ENCODE measurements at places on chromosomes 11 and 22.

DNA sequence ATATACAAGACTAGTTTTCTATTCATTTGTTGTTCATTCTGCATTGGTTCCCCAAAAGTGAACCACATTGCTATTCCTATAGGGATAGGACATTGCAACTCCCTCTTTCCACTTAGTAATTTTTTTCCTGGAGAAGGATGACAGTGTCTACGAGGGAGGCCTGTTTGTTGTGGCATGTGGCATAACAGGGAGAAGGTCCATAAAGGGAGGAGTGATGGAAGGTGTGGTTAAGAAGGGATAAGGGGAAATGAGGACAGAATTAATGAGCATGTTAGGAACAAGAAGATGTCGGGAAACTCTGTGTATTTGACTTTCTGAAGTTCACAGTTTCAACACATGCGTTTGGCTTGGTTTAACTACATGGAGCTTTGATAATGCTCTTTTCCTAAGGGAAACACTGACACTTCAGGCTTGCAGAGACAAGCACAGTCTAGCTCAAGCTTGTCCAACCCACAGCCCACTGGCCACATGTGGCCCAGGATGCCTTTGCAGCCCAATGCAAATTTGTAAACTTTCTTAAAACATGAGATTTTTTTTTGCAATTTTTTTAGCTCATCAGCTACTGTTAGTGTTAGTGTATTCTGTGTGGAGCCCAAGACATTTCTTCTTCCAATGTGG is 149.7 kb downstream of the TRPC6 start:
- DNase-seq, result no peak

DNA sequence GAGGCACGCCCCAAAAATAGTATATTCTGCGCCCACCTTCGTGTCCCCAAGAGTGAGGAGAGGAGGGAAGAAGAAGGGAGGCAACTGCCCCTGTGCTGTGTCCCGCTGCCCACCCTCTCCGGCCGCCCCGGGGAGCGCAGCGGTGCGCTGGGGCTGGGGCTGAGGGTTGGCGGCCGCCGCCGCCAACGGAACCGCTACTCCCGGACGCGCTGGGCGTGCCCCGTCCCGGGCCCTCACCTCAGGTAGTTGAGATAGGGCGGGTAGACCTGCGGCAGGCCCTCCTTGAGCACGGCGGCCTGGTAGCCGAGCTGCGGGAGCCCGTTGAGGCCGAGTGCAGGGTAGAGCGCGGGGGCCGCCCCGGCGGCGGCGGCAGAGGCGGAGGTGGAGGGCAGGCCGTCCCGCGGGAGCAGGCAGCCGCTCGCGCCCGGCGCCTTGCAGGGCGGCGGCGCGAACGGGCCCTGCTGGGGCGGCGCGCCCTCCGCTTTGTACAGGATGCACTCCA is 2.4 kb downstream of the PGR start:
- DNase-seq, result peak; percentile 26

DNA sequence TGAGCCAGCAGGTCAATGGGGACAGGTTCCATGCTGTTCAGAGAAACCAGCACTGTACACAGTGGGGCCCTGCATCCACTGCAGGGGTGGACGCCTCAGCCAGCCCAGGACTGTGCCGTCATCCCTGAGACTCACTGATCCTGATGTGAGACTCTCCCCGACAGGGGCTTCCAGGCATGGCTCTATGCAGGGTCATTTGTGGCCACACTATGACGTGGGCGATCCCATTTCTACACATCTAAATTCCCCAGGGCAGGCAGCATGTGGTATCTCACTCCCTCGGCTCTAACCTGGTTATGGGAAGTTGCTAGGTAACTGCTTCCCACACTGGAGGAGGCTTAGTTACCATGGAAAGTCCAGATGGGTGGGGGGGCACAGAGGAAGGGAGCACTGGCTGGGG is 14.2 kb upstream of the FAM83F start:
- no peak for DNase-seq

DNA sequence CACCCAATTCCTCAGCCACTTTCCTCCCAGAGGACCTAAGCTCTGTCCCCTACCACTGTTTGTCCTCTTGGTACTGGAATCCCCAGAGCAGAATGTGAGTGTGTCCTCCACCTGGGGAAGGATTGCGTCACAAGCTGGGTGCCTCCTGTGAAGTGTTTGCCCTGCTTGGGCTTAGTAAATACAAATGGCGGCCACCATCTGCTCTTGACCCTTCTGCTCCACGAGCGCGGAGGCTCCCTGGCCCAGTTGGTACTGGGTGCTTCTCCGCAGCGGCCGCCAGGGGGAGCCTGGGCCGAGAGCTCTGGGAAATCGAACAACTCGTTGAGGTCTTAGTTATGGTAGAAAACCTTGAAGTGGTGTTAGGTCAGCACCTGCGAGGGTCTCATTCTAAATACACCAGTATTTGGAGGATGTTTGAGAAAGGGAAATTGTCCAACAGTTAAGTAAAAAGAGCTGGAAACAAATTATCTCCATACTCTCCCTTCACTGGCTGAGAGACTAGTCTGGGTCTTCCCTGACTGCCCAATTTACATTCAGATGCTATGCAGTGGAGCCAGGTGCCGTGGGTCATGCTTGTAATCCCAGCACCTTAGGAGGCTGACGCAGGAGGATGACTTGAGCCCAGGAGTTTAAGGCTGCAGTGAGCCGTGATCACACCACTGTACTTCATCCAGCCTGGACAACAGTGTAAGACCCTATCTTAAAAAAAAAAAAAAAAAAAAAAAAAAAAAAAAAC is 74.6 kb upstream of the TEAD1 start:
- peak; percentile 24 for DNase-seq

DNA sequence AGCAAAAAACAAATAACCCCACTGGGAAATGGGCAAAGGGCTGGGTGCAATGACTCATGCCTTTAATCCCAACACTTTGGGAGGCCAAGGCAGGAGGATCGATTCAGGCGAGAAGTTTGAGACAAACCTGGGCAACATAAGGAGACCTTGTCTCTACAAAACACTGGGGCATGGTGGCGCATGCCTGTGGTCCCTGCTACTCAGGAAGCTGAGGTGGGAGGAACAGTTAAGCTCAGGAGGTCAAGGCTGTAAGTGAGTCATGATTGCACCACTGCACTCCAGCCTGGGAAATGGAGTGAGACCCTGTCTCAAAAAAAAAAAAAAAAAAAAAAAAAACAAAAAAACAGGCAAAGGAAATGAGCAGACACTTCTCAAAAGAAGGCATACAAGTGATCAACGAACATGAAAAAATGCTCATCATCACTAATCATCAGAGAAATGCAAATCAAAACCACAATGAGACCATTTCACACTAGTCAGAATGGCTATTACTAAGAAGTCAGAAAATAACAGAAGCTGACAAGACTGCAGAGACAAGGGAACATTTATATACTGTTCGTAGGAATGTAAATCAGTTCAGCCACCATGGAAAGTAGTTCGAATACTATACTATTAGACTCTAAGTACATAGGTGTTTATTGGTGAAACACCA is 48.2 kb upstream of the SMCO4 start:
- no peak for DNase-seq
